ENCODE measurements at places on chromosomes 13 and 19.

DNA sequence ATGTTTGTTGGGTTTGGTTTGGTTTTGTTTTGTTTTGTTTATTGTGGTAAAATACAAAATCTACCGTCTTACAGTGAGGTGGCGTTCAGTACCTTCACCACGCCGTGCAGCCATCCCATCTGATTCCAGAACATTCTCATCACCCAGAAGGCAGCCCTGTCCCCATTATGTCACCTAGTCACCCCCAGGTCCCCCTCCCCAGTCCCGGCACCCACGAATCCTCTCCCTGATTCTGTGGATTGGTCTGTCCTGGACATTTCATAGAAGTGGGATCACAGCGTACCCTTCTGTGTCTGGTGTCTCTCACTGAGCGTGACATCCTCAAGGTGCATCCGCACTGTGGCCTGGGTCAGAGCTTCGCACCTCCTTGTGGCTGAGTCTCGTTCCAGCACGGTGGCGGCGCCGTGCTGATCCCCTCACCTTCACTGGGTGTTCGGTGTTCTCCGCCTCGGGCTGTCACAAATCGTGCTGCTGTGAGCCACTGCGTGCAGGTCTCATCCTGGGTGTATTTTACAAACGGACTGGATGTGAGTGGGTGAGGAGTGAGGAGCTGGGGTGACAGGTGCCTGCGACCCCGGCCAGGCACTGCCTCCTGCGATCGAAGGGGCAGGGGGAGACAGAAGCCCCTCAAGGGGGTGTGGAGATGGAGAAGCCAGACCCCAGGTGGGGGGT, 580 bp upstream of the TEKTIP1 start:
- no peak for DNase-seq

DNA sequence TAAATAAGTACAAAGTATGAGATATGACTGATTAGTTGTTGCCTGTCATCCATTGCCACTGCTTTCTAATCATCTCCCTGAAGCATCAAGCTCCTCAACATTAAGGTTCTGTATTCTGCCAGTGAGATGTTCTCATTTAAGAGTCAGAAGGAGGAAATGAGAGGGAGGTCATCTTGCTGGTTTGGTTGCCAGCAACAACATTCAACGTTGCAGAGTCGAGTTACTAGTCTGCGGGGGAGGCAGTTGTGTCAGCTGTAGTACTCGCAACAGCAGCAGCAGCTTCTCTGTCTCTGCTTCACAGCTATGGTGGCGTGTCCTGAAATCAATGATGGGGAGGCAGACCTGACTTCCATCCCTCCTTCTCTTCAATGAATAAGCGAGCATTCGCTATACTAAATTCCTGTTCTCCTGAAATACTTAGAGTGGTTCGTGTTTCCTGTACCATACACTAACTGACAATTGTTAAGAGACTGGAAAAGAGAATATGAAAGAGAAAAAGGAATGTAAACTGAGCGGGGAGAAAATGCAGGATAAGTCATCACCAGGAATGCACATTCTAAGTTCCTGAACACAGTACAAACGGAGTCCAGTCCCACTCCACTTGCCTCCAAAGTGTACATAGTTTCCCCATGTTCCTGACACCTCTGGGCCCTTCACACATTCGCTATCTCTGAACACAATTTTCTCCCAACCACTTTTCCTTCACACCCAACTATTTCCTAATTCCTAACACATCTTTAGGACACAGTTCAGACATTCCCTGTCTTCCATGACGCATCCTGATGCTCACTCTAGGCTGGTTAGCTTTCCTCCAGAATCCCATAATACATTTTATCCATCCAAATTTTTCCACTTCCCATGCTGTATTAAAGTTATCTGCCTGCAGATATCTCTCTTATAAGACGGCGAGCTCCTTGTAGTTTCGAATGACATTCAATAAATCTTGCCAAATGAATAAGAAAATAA, 263.0 kb downstream of the KLF12 start:
- DNase-seq, result no peak

- no peak for DNase-seq
Observed at GRCh38 chr19:36257520-36257876, 42.6 kb downstream of the ZNF146 start.

- DNase-seq, result peak; percentile 89
Observed at GRCh38 chr19:39430675-39431593, 4.8 kb downstream of the RPS16 start.

- no peak for DNase-seq
Observed at GRCh38 chr19:1567848-1568227, 287 bp downstream of the MEX3D start.

- DNase-seq, result no peak
Observed at GRCh38 chr19:39802958-39803357, 24.3 kb downstream of the LEUTX start.

DNA sequence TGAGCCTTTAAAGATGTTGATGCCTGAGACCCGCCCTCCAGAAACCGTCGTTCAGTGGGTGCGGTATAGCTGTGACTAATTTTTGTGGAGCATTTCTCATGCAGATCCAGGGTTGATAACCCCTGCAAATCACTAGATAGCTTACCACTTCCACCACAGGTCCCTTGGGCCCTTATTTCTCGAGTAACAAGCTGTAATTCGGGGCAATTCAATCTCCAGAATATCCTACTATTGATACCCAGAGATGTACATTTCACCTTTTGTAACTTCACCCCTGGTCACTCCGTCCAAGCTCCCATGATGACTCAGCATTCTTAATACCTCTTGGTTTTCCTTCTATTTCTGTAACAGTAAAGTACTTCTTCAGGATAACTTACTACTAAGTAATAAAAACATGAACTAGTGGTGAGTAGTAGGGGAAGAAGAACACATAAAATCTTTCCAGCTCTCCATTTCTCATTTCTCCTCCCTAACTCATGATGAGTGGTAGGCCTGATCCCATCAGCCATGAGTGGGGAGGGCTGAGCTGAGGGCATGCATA, 71.9 kb upstream of the UBL3 start:
- no peak for DNase-seq

GRCh38 chr19:1549332-1549945, 18.7 kb downstream of the MEX3D start:
- no peak for DNase-seq

DNA sequence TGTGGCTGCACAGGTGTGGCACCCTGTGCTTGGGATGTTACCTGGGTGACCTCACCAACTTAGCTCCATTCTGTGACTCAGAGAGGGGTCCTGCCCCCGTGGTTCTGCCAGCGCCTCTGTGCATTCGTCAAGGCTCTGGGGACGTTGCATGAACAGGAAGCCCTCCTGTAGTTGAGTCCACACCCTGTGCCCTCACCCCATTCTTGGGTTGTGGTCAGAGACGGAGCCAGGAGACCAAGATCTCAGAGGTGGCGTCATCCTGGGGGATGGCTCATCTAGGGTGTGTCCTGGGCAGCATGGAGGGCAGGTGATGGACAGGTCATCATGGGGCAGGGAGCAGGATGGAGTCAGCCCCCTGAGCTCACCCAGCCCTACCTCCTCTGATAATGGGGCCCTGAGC, 2.5 kb downstream of the COX6B2 start:
- DNase-seq, result no peak

- DNase-seq, result no peak
Observed at GRCh38 chr19:48760504-48761205, 5.3 kb downstream of the FGF21 start.

- no peak for DNase-seq
Observed at GRCh38 chr19:57812226-57812625, 2.5 kb downstream of the ZNF552 start.

GRCh38 chr13:59274958-59275727, 888.6 kb downstream of the DIAPH3 start:
- no peak for DNase-seq

- no peak for DNase-seq
Observed at GRCh38 chr13:72403396-72404010, 323.9 kb downstream of the MZT1 start.

DNA sequence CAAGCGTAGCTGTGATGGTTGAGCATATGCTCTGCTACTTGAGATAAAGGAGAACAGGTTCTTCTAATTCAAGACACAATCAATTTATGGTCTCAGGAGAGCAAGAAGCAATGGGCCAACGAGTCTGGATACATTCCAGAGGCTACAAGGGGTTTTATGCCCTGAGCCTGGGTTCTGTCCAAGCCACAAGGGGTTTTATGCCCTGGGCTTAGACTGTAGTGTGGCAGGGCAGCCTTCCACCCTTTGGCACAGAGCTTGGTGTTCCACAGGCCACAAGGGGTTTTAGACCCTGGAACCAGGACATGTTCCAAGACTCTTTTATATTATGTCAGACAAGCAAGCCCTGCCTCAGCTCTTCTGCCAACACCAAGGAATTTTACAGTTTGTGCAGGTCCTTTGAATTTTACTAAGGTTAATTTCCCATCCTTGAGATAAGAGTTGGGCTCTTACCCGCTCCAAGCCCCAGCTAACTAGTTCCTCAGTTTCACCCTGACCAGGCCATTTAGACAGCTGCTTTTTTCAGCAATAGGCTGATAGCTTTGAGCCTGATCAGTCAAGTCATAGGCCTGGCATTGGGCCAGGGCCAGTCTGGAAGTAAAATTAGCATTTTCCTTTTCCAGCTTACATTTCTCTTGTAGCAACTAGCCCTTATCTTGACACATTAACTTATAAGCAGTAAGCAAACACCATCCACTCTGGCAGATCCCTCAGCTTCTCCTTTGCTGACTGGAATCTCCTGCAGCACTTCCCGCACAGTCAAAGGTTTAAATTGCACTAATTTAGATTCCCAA, 95.0 kb downstream of the ZNF737 start:
- no peak for DNase-seq

GRCh38 chr19:44050740-44051649, 841 bp upstream of the ZNF223 start:
- DNase-seq, result peak; percentile 18

GRCh38 chr19:29813642-29814041, 1.9 kb downstream of the CCNE1 start:
- DNase-seq, result no peak

GRCh38 chr19:1272423-1273262, 2.7 kb upstream of the FAM174C start:
- no peak for DNase-seq

DNA sequence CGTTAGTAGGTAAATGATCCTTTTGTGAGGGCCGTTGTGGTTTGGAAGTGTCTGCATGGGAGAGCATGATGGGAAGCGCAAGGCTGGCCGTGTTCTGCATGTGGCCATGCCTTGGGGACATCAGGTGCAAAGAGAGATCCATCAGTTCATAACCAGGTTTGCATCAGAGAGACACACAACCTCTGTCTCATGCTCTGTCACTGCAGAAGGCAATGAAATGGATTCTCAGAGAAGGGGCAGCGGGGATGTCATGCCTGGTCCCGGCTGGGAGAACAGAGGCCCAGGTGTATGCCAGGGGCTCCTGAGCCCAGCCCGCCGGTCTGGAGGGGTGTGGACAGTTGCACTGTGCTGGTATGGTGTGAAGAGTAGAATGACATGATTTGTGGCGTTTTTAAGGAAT, 60.2 kb downstream of the GGACT start:
- DNase-seq, result no peak

DNA sequence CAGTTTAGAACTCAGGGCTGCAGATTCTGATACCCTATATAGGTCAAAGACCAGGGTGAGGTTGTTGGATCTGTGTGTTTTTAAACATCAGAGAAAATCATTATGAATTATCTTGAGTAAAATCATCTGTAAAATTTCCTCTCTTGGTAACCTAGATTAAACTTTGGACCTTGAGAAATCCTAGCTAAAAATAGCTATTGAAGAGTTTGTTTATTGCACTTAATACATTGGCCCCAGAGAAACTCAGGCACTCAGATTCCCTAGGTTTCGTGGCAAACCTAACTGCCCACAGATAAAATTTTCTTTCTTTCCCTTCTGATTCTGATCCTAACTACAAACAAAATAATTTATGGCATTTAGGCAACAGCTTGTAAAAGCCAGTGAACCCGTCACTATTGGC, 102.3 kb downstream of the GPC6 start:
- DNase-seq, result no peak

DNA sequence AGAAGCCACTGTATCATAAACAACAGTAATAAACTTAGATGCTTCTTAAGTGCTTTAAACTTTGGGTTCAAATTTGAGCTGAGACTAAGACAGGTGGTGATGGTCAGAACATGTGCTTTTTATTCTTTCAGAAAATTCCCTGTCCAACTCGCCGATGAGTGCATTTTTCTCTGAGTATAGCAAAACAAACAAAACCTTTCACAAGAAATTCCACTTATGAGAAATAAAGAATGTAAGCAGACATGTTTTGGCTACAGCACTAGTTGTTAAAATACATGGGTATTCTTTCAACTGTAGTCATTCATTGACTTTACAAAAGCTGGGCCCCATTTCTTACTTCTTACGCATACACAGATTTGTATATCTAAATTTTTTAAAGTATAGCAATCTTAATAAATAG, 125.6 kb downstream of the SPRY2 start:
- no peak for DNase-seq

DNA sequence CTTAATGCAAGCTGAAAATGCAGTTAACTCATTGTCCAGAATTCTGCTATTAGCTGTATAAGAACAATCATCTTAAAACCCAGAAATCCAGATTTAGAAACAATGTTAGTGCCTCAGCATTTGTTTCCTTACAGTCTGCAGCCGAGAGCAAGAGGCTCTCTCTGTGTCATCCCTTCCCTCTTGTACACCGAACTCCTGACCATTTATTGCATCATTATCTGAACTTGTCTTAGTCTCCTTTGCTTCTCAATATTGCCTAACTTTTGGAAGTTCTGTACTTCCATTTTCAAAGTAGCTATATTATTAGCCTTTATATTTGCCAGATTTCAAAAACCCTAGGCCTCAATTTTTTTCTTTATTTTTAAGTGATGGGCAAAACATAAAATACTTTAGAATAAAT, 27.1 kb downstream of the RNASEH2B start:
- no peak for DNase-seq

DNA sequence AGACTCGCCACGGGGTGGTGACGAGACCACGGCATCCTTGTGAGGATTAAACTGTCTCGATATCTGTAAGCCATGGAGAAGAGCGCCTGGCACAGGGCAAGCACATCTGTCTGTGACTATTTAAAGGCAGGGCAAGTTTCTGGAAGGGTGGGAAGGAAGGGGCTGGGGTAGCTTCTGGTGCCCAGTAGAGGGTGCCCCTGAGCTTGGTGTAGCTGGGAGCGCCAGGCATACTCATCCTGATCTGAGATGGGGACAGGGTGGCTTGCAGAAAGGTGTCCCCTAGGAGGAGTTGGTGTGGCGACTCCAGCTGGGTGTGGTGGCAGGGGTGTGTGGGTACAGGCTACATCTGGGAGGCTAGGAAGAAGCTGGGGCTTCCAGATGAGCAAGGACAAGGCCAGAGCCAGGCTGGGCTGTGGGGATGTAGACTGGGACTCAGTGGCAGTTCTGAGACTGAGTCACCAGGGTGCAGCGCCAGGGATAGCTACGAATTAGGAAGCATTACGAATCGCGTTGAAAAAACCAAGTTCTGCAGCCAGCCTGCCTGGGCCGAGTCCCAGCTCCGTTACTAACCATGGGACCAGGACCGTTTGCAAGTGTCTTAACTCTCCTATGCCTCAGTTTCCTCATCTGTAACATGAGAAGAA, 23.1 kb upstream of the ASPDH start:
- no peak for DNase-seq

- DNase-seq, result no peak
Observed at GRCh38 chr19:1782521-1782920, 29.2 kb downstream of the ONECUT3 start.

- DNase-seq, result no peak
Observed at GRCh38 chr13:36098080-36098479, 33.1 kb downstream of the DCLK1 start.

Data from CD4-positive, alpha-beta T cell treated with Interferon gamma for 1 hour (primary cell).